ENCODE measurements at places on chromosomes 2 and 18. TPM values are rescaled to one million over a fixed set of nuclear protein-coding genes. Genes with fewer than 3 reads are reported as not detected.

RPRM gene
- total RNA-seq = not detected

ZSWIM2 gene
- not detected for total RNA-seq

GPR45 gene
- total RNA-seq = not detected

CAVIN2 gene
- 8.7 TPM for total RNA-seq

ATP6V1B1 gene
- 2.4 TPM for total RNA-seq
